ENCODE measurements at places on chromosomes 11 and 22.

DNA sequence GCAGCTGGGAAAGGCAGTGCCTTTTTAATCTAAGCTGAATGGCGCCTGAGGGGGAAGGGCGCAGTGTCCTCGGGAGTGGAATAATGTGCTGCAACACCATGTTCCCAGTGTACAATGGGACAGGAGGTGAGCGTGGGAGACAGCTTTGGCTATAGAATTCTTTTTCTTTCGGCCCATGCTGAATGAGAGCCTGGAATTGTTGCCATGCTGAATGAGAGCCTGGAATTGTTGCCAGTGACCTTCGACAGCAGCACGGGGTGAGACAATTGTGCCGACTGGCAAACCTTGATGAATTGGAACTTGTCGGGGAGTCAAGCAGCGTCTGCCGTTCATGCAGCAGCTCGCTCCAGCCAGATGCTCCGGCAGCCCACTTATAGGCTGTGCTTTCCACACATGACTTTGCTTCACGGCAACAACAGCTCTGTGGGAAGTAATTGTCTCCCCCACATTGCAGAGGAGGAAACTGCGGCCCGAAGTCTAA is 141.4 kb upstream of the E2F8 start:
- no peak for DNase-seq

DNA sequence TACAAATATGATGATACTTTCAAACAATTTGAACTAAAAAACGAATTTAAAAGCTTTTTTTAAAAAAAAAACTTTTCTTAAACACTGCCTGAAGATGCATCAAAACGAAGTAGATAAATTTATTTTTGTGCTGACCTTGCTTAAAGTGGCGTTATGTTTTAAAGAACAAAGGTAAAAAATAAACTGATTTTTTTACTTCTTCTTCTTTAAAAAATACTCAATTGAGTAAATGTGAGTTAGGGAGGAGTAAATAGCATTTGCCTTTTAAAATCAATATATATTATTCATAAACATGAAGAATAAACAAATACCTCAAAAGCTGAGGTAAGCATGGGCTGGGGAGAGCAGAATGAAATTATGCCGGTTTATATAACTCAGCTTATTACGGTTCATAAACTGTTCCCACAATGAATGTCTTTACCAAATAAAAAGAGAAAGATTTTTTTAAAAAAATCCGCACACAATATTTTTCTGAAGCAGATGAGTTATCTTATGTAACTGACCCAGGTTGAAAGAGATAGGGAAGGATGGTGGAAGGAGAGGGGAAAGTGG is 9.0 kb downstream of the PAX6 start:
- no peak for DNase-seq

DNA sequence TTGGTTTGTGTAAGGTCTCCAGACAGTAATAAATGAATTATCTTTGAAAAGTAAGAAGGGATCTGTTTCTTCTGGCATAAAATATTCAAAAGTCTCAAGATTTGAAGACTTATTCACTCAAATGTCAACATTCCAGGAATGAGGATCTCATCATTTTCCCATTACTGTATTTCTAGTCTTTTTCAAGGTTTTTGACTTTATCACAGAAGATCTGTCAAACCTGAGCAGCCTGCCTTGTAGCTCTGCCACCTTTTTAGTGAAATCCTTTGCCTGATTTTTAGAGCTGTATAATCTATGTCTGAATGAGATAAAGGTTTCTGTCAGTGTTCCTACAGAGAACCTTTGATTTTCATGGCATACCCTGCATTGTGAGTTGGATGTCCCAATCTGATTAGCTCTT is 4.0 kb downstream of the OR51F2 start:
- no peak for DNase-seq

GRCh38 chr11:124193221-124194010 is 10.3 kb downstream of the OR10D3 start:
- no peak for DNase-seq

DNA sequence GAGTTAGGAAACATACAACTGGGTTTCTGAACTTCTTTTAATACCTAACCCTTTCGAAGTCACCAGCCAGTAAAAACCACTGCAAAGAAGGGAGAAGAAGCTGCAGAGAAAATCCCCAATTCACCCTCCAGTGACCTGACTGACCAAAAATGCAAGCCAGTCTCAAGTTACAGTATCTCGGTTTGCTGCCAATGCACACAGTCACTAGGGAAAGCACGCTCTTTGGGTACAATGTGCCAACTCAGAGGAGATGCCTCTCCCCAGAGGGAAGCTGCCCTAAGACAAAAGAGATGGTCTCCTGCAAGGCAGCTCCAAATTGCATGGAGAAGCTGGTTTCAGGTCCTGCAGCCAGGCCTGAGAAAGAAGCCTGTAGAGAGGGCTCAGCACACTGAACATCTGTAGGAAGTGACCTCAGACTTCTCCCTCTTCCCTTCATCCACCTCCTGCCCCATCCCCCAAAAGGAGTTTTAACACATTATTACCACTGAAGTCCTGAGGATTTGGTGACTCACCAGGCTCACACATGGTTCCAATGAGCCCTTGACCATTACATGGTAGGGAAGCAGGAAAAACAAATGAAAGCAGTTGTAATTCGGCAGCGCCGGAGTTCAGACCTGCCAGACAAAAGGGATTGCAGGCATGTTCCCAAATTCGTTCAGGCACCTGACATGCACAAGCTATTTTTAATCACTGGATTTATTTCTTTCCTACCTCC is 90.1 kb downstream of the ETS1 start:
- no peak for DNase-seq

GRCh38 chr11:45857961-45858474 is 10.7 kb downstream of the CRY2 start:
- no peak for DNase-seq

- no peak for DNase-seq
Measured at GRCh38 chr11:122804161-122804560, 34.1 kb upstream of the CRTAM start.

GRCh38 chr22:42289671-42290541 is 19.5 kb upstream of the TCF20 start:
- DNase-seq = no peak

- DNase-seq = no peak
Measured at GRCh38 chr11:109077291-109077920, 344.6 kb upstream of the C11orf87 start.

GRCh38 chr11:107916671-107917241 is 11.5 kb upstream of the RAB39A start:
- DNase-seq = peak; percentile 11

GRCh38 chr22:41842996-41843970 is 10.4 kb downstream of the SREBF2 start:
- DNase-seq = peak; percentile 56

- peak; percentile 12 for DNase-seq
Measured at GRCh38 chr22:38109371-38110001, 998 bp downstream of the BAIAP2L2 start.

DNA sequence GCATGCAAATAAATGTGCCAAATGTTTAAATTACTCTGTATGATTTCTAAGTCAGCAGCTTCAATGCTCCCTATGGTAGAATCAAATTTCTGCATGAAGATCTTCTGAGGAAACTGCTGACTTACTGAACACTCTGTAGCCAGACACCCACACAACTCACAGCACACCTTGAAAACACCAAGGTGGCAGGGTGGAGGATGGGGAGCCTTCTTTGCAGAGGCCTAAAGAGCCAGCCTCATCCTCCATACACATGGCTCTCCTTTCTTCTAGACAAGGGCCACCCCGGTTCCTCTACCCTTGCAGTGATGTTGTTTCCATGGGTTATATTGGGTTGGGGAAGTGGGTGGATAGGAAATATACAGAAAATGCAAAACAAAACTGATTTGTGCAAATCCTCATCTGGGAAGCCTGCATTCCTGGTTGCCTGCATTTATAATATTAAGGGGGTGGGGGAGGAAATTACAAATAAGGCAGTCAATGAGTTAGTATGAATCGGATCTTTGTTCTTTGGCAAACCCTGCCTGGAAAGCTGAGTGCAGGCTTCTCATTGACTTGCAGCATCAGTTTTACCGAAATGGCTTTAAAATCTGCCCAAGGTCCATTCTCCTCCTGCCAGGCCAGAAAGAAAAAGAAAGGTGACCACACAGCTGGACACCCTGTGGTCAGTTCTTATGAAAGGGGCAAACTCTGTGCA is 15.8 kb upstream of the ETS1 start:
- no peak for DNase-seq

DNA sequence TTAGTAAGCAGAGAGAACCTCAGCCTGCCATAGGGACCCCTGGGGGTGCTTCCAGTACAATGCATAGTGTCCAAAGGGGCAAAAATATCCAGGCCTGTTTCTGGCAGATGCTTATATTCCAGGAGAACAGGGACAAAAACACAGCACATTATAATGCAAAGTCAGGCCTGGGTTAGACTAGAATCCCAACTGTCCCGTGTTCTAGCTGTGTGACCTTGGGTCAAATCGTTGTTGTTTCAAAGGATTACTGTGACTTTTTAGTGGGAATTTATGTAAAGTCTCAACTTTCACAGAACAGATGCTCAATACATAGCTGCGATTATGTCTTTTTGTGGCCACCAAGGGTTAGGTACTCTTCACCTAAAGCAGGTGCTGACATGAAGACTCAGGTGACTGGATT is 86.0 kb downstream of the USP35 start:
- no peak for DNase-seq

- DNase-seq = no peak
Measured at GRCh38 chr11:69624293-69624692, 16.7 kb upstream of the CCND1 start.

DNA sequence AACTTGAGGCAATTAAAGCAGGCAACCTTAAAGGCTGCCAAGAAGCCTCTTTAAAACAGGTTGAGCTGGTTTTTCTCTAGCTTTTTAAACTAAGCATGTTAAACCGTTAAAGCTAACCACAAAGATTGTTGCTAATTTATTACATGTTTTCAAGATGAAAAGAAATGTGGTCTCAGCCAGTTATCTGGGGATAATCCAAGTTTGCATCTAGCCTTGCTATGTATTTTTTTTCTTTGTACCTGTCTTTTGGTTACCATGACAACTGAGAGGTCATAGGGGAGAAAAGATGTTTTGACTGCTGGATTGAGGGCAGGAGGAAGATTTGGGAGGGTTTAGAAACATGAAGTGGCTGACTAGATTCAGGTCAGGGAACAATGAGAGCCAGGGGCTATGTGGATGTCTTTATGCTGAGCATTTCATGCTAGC is 19.2 kb upstream of the PGM2L1 start:
- peak; percentile 34 for DNase-seq

- no peak for DNase-seq
Measured at GRCh38 chr11:9219572-9219971, 45.6 kb downstream of the DENND5A start.

GRCh38 chr11:116512841-116513240 is 259.9 kb downstream of the BUD13 start:
- DNase-seq = no peak

DNA sequence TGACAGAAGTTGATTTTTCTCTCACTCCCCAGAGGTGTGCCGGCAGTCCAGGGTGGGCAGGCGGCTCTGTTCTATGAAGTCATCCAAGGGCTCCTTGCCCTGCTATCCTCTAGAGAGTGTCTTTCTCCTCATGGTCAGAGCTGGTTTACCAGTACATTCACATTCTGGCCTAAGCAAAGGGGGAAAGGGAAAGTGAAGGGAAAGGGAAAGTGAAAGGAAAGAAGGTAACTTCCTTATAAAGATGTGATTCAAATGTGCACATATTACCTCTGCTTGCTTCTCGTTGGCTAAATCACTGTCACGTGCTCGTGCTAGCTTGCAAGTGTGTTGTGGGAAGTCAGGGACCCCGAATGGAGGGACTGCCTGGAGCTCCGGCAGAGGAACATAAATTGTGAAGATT is 2.9 kb upstream of the HTATIP2 start:
- DNase-seq = peak; percentile 62

- no peak for DNase-seq
Measured at GRCh38 chr22:38314051-38314932, 2.9 kb downstream of the CSNK1E start.

- peak; percentile 58 for DNase-seq
Measured at GRCh38 chr11:93652161-93652597, 9.3 kb upstream of the CEP295 start.

Measured in CD4-positive, alpha-beta T cell treated with Interleukin-2 at 100 ng/mL for 4 hours (primary cell).